ENCODE measurements at places on chromosomes 12 and 14.

GRCh38 chr12:113247123-113248050, 26.1 kb downstream of the TPCN1 start:
- no peak for DNase-seq

- DNase-seq, result no peak
Measured at GRCh38 chr12:90858252-90858651, 96.7 kb downstream of the CCER1 start.

- no peak for DNase-seq
Measured at GRCh38 chr12:93696462-93696861, 19.3 kb downstream of the CRADD start.

GRCh38 chr14:91381801-91382670, 35.6 kb downstream of the CCDC88C start:
- no peak for DNase-seq

- DNase-seq, result no peak
Measured at GRCh38 chr14:99647411-99647810, 2.5 kb downstream of the HHIPL1 start.

- no peak for DNase-seq
Measured at GRCh38 chr14:69582212-69582611, 7.5 kb upstream of the CCDC177 start.

DNA sequence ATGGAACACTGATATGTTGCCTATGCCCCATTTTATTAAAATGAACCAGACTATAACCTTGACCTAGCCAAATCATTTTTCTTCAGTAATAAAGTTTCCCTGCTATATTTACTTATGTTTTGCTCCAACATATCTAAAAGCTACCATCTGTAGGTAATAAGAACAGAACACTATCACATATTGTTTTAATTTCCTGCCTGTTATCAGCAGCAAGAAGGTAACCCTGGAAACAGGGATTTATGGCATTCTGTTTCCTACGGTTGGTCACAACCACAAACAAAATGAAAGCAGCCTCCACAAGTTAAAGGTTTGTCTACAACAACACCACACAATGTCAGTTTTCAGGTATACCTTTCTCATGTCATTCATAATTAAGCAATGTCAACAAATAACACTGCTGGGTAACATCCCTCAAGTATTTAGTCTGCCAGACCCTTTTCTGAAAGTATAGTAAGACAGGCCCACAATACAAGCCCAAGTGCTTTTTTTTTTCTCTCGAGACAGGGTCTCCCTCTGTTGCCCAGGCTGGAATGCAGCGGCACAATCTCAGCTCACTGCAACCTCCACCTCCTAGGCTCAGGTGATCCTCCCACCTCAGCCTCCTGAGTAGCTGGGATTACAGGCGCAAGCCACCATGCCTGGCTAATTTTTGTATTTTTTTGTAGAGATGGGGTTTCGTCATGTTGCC, 25.5 kb downstream of the GCH1 start:
- DNase-seq, result no peak

GRCh38 chr14:53836551-53836950, 120.1 kb downstream of the BMP4 start:
- DNase-seq, result no peak

DNA sequence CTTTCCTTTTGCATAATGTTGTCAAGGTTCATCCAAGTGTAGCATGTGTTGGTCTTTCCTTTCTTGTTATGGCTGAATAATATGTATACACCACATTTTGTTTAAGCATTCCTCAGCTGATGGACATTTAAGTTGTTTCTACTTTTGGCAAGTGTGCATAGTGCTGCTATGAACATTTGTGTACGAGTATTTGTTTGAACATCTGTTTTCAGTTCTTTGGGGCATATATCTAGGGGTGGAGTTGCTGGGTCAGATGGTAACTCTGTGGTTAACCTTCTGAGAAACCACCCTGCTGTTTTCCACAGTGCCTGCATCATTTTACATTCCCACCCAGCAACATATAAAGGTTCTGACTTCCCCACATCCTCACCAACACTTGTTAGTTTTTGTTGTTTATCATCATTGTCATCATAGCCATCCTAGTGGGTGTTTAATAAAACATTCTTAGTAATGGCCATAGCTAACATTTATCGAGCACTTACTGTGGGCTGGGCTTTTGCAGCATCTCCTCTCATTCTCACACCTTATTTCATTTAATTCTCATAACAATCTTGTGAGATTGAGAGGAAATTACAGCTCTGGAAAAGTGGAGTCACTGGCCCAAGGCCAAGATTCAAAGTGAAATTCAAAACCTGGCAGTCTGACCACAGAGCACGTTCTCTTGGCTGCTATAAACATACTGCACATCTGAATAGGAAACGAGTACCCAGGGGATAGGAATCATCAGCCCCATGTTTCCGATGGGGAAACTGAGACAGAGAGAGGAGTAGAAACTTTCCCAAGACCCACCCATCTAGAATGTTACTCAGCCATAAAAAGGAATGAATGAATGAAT, 193.6 kb downstream of the KSR2 start:
- DNase-seq, result no peak

GRCh38 chr12:32431025-32431424, 31.7 kb downstream of the FGD4 start:
- no peak for DNase-seq

GRCh38 chr12:112671564-112671963, 120.0 kb upstream of the RPH3A start:
- no peak for DNase-seq

DNA sequence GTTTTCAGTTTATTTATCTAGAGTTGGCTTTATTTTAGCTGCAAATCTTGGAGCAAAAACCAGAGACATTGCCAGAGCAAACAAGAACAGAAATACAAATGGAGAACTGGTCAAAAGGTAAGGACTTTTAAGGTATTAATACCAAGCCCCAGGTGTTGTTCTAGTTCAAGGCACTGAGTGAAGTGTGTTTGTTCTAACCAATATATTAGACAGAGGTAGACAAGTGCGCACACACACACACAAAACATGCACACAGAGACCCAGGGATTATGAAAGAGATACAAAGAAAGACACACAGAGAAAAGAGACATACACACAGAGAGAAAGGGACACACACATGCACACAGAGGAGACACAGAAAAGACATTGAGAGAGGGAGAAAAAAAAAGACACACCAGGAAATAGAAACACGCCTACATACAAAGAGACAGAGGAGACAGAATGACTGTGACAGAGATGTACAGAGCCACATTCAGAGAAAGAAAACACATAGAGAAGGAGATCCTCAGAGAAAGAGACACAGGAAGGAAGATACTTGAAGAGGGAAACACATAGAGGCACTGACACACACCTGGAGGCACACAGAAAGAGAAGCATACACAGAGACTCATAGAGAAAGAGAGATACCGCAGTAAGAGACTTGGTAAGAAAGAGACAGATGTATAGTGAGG, 50.2 kb downstream of the MIPOL1 start:
- no peak for DNase-seq

- no peak for DNase-seq
Measured at GRCh38 chr12:7638064-7638759, 27.5 kb downstream of the APOBEC1 start.

DNA sequence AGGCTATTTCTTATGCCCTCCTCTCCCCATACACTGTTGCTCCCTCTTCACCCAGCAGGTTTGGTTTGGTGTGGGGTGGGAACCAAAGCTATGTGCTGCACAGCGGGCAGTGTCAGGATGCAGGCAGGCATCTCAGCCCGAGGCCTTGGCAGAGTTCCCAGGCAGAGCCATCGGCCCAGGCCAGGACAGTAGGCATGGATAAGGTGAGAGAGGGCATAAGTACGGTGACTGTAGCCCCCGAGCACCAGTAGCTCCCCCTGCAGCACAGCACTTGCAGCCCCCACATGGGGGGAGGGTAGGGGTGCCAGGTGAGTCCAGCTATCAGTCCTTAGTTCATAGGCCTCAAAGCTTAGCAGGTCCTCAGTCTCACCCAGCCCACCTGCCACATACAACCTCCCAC, 7.2 kb downstream of the KLHL33 start:
- no peak for DNase-seq

GRCh38 chr12:129200576-129200975, 347.3 kb downstream of the GLT1D1 start:
- no peak for DNase-seq

DNA sequence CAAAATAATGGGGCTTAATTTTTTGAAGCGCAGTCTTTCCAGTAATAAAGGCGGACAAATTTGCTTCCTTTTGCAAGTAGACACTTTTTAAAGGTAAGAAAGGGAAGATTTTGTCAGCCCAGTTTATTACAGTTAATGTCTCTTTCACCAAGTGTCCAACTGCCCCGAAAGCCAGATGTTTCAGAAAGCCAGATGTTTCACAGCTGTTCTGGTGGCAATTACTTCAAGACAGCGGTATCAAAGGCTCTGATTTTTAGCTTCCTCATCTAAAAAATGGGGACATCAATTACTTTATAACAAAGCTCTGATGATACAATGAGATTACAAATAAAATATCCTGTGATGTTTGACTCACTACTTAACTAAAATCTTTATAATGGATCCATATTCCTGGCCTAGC, 1.0 kb downstream of the WBP11 start:
- DNase-seq, result no peak

GRCh38 chr12:27619308-27619707, 76.9 kb upstream of the REP15 start:
- DNase-seq, result no peak

GRCh38 chr14:35332517-35333263, 40.5 kb downstream of the PSMA6 start:
- DNase-seq, result peak; percentile 60

GRCh38 chr12:55827806-55828205, 1.6 kb downstream of the DNAJC14 start:
- DNase-seq, result no peak

DNA sequence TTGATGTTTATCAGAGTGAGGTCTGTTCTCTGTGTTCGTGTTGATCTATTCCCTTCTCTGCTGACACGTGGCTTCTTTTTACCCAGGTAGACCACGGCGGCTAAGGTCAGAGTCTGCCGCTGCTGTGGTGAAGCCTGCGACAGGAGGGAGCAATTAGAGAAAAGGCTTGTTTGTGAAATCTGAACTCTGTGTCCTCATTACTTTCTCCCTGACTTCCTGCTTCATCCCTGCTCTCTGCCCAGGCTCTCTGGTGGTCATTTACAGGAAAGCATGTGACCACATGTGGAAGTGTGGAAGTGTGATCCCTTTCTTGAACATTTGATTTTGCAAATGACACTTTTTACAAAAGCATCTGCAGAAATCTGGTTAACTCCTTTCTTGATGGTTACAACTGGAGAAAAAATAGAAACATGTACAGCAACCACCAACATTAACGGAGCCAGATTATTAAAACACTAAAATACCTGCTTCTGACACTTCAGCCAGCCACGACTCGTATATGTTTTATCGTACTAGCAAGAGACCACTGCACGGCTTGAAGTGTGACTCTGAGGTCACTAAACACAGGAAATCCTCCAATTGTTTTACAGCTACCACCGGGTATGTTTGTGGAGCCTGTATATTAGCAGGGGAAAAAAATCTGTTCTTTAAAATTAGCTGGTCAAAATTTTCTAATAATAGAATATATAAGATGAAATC, 388.6 kb upstream of the TMPO start:
- no peak for DNase-seq

- no peak for DNase-seq
Measured at GRCh38 chr14:105092171-105093037, 27.2 kb upstream of the GPR132 start.

- no peak for DNase-seq
Measured at GRCh38 chr14:61475316-61475715, 153.9 kb downstream of the PRKCH start.

DNA sequence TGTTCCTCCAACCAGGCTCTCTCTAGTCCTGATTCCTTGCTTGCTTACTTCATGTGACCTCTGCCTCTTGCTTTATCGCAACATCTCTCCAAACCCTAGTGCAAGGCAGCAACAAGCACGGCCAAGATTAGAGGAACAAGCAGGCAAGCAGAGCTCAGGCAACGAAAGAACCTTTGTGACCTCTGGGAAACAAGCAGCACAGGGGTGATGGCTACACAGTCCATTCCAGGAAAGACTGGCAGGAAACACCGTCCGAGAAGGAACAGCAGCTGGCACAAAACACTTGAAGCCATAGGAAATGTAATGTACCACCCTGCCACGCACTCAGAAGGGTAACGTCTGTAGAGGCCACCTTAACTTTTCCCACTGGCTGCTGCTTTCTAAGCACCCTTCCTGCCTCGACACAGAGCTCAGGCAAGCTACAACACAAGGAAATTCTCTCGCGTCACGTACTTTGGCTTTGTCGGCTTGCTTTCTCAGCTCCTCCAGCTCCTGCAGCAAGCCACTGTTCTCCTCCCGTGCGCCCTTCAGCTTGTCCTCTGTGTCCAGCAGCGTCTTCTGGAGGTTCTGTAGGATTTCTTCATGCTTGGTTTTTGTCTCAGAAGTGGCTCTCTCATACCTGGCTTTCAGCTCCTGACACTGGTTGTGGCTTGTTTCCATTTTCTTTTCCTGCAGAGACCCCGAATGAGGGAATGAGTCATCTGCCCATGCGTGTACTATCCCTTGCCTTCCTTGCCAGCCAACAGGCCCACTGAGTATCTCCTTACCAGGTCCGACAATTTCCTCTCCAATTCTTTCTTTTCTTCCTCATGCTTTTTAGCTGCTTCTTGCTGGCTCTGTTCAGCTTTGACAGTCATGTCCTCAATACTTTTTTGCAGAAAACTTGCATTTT, 61.4 kb upstream of the VPS33A start:
- no peak for DNase-seq

GRCh38 chr12:19641235-19642080, 202.2 kb downstream of the AEBP2 start:
- DNase-seq, result no peak

DNA sequence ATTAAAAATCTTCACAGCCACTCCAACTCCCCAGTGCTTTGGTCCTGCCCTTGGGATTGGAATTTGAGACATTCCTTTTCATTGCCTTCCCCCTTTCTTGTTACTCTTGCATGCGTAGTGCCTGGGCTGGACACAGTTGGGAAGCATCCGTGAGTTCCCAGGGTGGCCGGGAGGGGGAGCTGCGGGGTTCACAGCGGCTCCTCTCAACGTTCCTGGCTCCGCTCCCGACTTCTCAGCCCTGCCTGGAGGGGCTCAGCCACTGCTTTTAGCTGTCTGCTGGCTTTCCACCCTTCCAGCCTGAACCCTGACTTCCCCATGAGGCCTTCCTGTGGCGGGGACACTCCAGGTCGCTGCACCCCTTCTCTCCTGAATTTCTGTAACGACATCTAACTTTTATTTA, 3.2 kb downstream of the TEX52 start:
- DNase-seq, result peak; percentile 59

- DNase-seq, result no peak
Measured at GRCh38 chr12:58346032-58346632, 404.8 kb downstream of the ATP23 start.

- DNase-seq, result no peak
Measured at GRCh38 chr12:42557586-42558172, 31.9 kb downstream of the PRICKLE1 start.

GRCh38 chr12:118189741-118190191, 53.8 kb downstream of the PEBP1 start:
- DNase-seq, result no peak

GRCh38 chr12:112543751-112544150, 125.0 kb downstream of the PTPN11 start:
- DNase-seq, result no peak

DNA sequence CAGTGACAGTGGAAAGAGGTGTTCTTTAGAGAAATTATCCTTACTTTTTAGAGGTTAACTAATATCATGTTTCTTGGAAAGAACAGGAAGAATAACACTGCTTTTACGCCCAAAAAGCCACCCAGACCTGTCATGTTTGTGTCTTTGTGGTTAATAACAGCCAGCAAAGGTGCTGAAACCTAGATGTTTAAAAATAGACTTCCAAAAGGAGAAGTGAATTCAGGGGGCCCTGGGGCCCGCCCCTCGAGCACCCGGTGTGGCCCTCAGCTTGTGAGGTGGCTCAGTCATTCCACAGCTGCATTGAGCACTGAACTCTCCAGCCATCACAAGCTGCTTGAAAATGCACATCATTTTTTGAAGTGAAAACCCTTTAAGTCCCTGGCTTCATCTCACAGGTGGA, 20.8 kb upstream of the AMN start:
- DNase-seq, result no peak
